ENCODE measurements at places on chromosomes 6 and 20.

- no peak for DNase-seq
These were observed 93.6 kb downstream of the SNAP91 start for GRCh38 chr6:83615025-83615999.

GRCh38 chr6:149134511-149134933 lies 183.0 kb upstream of the TAB2 start:
- no peak for DNase-seq

DNA sequence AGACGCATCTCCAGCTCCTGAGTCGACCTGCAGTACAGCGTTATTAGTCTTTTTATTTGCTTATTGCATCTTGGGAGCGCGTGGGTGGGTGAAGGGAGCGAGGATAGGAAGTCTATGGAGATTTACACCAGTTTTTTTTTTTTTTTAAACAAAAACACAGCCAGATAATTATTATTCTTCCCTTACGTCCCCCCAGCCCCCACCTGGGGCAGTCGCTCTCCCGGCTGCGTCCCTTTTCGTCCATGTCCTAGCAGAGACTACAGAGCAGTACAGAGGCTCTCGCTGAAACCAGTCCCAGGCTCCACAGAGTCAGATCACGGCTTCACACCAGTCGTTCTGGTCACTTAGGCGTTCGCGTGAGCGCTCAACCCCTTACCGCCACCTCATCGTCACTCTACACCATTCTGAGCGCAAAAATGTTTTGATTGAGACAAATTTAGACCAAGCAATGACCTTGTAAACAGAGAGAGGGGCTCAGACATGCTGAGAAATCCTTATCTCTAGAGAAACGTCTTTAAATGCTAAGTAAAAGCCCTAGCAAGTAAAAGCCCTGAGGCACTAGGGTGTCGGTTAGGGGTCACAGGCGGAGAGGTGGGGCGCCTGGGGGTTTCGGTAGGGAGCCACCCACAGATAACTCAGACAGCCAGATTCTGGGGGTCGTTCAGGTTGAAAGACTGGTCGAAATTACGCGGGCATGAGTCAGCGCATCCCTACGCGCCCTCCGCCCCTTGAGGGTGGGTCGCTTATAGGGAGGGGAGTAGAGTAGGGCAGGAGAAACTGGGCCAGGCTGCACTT lies 975 bp upstream of the PPT2 start:
- DNase-seq = no peak

- DNase-seq = no peak
These were observed 11.1 kb downstream of the GGT7 start for GRCh38 chr20:34861386-34862084.

- DNase-seq = no peak
These were observed 55.6 kb downstream of the KIAA0408 start for GRCh38 chr6:127403636-127404035.

- no peak for DNase-seq
These were observed 15.7 kb upstream of the SIRT5 start for GRCh38 chr6:13558718-13559117.

DNA sequence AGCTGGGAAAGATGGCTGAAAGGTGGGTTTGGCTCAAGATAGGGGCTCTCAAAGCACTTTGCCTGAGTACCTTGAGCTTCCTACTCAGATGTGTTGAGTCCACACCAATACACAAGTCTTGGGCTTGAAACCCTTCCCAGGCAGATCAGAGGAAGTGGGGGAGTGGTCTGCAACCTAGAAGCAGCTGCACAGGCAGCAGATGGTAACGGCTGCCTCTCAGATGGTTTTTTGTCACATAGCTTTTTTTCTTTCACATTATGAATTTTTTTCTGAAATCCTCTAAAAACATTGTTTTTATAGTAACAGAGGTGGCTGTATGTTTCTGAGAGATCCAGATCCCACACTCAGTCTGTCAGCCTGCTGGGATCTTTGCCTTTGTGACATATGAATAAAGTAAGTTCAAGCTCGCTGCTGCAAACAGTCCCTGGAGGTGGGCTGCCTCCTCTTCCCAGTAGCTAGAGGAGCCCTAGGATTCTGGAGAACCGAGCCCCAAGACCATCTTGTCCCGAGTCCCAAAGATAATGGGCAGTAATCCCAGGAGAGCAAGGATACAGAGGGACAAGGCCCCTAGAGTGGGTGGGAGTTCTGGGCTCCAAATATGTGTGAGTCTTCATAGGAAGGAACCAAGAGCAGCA lies 97.1 kb upstream of the TOP1 start:
- no peak for DNase-seq

Measured in posterior cingulate gyrus (tissue), 11 donors.